Hippocampal formation (tissue), 2 donors: ENCODE measurements at places on chromosomes 4 and X.

- DNase-seq: no peak
These were observed 73.2 kb upstream of the EFNB1 start for GRCh38 chrX:68755616-68756125.

- DNase-seq: no peak
These were observed 174.9 kb upstream of the PCDH18 start for GRCh38 chr4:137707102-137707620.

GRCh38 chr4:24720436-24720835 lies 74.9 kb upstream of the SOD3 start:
- no peak for DNase-seq

DNA sequence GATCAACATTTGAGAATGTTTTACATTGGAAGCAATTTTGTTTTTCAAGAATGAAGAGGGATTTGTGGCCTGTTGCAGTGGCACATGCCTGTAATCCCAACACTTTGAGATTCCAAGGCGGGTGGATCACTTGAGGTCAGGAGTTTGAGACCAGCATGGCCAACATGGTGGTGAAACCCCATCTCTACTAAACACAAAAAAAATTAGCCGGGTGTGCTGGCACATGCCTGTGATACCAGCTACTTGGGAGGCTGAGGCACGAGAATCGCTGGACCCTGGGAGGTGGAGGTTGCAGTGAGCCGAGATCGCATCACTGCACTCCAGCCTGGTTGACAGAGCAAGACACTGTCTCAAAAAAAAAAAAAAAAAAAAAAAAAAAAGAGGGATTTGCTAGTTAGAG lies 127.8 kb downstream of the RPA4 start:
- DNase-seq: no peak

- no peak for DNase-seq
These were observed 48.6 kb upstream of the STARD8 start for GRCh38 chrX:68598841-68599240.
